ENCODE measurements at places on chromosomes 3 and 15.

GRCh38 chr3:71581457-71582035 lies 2.0 kb downstream of the FOXP1 start:
- peak; percentile 59 for DNase-seq

- no peak for DNase-seq
Observed at GRCh38 chr3:134034005-134034785, 4.5 kb upstream of the SLCO2A1 start.

GRCh38 chr3:51799879-51800749 lies 21.1 kb upstream of the IQCF6 start:
- DNase-seq = no peak

DNA sequence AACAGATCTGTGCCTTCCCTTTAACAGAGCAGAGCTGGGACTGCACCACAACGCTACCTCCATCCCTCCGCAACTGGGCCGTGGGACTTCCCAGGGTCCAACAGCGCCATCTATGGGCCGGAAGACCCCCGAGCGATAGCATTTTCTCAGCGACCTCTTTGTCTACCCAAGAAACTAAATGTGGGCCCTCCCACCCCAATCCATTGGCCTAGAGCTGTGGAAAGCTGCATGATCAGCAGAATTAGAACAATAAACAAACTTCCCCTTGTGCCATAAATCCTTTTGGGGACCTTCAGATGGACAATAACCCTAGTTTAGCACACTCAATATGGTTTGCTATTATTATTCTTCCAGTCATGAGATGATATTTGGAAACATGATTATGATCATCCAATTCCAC lies 74.8 kb upstream of the NTRK3 start:
- DNase-seq = peak; percentile 84

- no peak for DNase-seq
Observed at GRCh38 chr3:12964711-12965612, 108.3 kb downstream of the IQSEC1 start.

DNA sequence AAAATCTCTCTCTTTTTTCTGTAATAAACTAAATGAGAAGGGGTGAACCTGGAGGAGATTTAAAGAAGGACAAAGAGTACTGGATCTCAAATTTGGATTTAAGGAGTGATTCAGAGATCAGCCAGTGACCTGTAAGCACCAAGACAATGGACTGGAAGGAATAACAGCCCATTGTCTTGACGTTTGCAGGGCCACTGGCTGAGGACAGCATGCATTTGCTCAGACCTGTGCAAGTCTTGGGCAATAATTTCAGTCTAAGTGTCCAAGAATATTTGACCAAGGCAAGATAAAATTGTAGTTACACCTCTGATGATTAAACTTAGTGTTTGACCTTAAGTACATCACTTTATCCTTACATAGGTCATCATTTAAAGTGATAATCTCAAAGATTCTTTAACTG lies 55.8 kb upstream of the OSTN start:
- no peak for DNase-seq

- DNase-seq = no peak
Observed at GRCh38 chr15:66133247-66133885, 120.2 kb downstream of the MEGF11 start.

DNA sequence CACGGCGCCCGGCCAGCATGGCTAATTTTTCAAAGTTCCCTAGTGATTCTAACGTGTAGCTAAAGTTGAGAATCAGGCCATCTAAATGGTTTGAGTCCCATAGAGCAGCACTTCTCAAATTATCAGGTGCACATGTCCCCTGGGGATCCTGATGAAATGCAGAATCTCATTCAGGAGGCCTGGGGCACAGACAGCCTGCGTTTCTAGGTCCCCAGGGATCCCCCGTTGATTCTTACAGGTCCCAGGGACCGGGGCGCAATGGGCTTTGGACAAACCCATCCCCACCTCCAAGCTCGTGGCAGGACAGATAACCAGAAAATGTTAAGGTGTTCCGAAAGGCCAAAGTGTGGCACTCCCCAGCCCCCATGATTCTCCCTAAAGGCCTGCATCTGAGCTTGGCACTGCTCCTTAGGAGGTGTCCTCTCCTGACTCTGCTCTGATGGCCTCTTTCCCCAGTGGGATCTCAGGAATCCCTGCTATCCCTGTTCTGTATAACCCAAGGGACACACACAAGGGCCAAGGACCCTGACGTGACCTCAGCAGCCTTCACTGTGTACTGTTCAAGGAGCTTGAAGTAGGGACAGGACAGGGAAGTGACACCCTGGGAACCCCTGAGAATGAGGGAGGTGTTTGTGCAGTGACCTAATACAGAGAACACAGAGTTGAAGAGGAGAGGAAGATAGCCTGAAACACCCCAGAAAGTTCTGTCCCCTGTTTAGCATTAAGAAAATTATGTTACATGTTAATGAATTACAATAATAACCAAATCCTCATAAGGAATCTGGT lies 8.0 kb downstream of the LRRK1 start:
- DNase-seq = no peak

DNA sequence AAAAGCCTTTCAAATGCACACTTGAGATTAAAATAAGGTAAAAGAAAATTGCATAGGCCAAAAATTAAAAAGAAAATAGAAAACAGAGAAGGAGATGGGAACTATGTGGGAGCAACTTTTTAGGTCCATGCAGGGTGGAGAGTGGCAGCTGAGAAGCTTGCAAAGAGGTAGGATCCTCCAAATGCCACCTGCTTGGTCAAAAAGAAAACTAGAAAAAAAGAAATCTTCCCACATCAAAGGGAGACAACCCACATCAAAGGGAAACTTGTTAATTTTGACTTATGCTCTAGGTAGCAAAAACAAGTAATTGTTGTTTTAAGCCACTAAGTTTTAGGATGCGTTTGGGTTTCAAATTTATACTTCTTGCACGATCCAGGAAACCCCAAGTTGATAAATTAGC lies 342.9 kb downstream of the IL20RB start:
- DNase-seq = no peak

DNA sequence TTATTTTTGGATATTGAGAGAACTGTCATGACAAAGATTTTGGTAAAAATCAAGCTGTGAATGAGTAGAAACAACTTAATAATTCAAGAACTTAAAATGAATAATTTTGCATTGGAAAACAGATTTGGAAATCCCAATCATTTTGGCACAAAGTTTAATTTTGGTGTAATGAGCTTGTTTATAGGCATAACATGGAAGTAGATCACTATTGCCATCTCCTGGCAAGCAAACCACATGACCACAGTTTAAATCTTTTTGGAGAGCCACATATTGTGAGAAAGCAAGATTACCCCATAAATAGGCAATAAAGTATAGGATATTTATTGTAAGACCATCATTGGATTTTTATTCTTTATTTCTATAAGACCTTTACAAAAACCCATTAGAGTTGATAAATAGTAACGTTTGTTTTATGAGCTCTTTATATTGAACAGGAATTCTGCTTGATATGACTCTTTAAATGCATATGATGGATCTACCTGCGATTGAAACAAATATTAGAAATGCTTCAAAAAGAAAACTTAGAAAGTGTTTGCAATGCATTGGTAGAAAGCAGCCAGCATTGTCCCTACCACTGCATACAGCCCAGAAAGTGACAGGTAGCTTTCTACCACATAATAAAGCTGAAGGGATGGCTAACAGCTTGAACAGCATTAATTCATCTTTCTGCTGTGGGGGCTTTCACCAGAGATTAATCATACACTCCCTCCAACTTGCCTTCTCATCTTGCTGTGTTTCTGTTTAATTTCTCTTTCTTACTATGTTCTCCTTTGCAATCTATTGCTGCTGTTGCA lies 766.8 kb downstream of the TBL1XR1 start:
- no peak for DNase-seq

DNA sequence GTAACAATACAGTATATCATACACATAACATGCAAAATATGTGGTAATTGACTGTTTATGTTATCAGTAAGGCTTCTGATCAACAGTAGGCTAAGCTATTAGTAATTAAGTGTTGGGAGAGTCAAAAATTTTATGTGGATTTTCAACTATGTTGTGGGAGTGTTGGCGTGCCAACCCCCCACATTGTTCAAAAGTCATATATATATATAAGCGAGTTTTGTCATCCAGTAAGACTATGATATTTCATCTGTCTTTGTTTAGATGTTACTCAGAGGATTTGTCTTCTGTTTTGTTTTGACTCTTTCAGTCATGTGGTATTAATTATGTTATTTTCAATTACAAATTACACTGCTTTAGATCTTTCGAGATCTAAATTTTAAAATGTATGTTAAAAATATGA lies 51.0 kb upstream of the RAP2B start:
- no peak for DNase-seq

DNA sequence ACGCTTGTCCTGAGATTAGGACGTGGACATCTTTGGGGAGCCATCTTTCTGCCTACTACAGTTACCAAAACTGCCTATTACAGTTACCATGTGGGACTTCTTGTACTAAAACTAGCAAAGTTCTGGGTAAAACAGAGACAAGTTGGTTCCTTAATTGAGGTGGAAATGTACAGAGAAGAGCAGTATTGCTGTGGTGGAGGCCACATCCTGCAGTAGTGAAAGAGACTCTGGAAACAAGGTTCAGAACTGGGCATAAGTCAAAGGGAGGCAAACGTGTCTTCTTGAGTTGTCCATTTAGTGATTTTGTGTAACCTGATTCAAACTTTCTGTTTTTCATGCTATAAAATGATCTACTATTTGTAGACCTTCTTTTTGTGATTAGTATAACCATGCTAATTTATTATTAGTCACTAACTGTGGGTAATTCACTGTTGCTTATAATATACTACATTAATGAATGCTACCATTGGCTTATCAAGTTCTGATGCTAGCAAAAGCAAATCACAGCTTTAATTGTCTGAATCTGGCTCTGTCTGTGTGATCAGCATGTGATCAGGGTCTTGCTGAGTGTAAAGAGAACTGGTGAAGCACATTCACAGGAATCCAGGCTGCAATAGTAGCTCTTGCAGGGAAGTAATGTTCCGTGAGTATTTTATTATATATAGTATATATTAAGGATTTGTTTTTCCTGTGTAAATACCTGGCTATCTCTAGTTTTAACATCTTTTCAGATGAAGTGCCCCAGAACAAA lies 207.9 kb upstream of the GAP43 start:
- DNase-seq = no peak

DNA sequence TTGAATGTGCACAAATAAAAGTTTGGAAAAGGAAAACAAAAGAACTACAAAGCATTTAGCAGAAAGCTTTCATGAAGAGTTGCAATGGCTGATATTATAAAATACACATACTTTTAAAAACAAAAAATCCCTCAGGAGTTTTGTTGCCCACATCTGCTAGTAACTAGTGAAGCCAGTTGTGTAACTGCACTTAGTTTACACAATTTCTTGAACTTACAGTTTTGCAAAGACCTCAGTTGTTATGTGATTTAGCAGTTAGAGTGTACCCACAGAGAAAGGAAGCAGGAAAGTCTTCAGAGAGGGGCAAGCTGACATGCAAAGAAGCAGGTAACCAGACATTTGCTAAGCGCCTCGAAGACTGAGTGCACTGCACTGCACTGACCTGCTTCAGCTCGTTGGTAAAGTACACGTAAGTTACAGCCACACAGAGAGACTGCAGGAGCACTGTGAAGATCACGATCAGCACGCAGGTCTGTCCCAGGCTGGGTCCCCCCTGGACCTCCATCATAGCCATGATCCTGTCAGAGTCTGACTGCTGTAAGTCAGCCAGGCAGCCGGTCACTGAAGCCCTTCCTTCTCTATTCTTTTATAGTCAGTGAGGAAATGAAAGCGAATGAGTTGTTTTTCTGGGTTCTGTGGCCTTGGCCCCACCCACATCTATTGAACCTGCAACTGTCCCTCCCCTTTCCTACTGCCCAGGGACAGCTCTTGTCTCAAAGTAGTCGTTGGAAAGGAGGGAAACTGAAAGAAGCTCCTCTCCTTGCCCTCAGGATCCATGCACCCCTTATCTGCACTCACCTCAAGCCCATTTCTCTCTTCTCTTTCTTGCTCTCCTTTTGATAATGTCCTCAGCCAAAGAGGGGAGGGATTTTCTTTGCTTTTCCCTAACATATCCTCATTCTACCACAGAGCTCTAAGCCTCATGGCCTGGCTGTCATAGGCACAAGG lies at the start of gene TNFSF10:
Gene TNFSF10, minus strand, starts transcription at position 560 of the 948 bp plus-strand sequence. Its CDS starts 46 bp downstream, at position 514.
- peak; percentile 69 for DNase-seq

GRCh38 chr3:129016356-129016719 lies 15.2 kb downstream of the EFCC1 start:
- peak; percentile 67 for DNase-seq

DNA sequence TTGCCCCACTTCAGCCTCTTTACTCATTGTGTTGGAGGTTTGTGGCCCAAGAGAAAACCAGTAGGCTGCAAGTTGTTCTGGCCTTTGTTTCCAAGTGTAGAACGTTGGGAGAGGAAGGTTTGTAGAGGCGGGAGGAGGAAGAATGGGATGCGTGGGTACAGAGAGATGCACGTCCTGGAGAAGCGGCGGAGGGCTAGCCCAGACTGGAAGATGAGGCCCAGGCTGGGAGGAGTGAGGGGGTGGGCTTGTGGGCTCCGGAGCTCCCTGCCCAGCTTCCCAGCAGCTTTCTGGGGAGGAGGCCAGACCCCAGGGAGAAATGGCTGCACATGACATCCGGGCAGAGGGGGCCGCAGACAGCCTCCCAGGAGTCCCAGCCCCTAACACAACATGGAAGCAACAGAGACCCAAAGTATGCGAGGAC lies 5.3 kb downstream of the PLA2G4F start:
- DNase-seq = no peak

GRCh38 chr3:14914779-14915117 lies 32.6 kb upstream of the NR2C2 start:
- DNase-seq = no peak

DNA sequence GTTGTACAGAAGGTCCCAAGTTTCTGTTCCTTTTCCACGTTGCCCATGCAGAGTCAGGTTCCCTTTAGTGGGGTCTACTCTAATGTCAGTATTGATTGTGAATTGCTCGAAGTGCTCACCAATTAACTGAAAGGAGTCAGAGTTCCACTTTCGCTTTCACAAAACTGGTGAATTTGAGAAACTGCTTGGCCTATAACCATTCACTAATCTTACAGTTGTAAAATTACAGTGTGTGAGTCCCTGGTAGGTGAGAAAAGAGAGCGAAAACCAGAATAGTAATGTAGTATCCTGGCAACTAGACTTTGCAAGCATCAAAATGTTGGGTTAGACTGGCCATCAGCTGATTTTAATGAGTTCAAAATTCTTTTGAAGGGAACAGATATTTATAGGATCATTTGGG lies 237.5 kb upstream of the CHRM5 start:
- DNase-seq = no peak

DNA sequence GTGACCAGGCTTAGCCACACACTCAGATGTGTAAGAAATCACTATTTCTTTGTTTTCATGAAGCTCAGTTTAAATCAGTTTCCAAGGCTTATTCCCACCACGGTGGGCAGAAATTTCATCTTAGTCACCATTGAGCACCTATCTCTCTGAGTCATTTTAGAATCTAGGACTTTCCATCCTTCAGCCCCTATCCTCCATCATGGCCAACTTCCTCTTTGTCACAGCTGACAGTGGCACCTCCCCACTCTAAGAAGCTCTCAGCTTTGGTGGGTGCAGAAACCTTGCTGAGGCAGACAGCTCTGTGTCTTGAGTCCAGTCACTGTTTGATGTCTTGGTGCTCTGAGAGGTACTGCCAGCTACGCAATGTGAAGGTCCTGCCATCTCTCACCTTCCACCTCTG lies 32.9 kb downstream of the SNTN start:
- no peak for DNase-seq
